ENCODE measurements at places on chromosomes 5 and 9. TPM values are rescaled to one million over a fixed set of nuclear protein-coding genes. Genes with fewer than 3 reads are reported as not detected.

Gene LCN9
- not detected for polyA plus RNA-seq

DNA sequence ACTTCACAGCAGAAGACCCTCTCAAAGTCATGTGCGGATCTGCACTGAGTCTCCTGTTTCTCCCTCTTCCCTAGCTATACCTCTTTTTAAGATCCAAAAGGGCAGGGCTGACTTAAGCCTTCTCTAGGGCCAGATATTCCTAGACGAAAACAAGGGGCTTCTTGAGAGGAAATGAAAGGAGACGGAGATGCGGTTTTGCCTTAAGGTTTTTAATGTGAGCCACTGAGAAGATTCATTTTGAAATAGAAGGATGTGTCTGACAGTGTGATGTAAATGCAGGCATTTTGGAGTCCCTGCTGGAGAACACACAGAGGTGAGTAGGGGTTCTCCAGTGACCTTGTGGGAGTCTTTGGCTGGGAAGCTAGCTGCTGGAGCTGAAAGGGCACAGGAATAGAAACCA lies 15.6 kb upstream of the IL12B start:
- DNase-seq = no peak

DNA sequence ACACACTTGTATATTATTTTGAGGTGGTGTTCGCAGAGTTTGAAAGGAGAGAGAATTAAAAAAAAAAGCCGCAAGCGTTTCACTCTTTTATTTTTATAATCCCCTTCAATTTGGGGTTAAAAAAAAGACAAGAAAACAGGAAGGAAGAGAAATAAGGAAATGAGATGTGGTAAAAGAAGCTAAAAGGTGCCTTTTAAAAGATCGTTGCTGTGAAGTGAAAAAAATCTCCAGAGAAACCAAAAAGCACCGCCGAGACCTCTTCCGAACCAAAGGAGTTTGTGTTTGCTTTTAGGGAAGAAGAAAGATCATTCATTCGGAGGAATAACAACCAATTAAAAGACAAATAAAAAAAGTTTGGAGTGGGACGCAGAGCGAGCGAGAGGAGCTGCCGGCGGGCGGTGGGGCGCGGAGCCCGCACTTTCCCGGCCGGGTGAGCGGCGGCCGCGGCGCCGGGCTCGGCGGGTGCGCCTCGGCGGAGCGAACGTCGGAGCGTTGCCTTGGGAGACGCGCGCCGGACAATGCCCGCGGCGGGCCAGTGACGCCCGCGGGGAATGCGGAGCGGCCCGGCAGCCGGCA lies 355 bp downstream of the TLE4 start:
- no peak for DNase-seq

DNA sequence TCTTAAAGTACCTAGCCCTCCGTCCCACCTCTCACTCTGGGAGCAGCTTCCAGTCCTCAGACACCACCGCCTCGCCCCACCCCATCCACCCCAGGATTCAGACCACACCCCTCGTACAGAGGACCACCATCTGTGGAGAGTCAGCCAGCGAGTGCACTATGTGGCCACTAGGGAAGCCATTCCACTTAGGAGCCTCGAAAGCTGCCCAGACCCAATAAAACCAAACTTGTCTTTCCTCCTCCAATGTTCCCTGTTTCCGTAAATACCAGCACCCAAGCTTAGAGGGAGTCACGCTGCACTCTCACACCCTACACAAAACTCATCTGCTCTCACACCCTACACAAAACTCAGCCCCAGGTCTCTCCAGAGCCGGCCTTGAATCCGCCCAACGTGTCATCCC lies 1.9 kb downstream of the GCNT4 start:
- no peak for DNase-seq

DNA sequence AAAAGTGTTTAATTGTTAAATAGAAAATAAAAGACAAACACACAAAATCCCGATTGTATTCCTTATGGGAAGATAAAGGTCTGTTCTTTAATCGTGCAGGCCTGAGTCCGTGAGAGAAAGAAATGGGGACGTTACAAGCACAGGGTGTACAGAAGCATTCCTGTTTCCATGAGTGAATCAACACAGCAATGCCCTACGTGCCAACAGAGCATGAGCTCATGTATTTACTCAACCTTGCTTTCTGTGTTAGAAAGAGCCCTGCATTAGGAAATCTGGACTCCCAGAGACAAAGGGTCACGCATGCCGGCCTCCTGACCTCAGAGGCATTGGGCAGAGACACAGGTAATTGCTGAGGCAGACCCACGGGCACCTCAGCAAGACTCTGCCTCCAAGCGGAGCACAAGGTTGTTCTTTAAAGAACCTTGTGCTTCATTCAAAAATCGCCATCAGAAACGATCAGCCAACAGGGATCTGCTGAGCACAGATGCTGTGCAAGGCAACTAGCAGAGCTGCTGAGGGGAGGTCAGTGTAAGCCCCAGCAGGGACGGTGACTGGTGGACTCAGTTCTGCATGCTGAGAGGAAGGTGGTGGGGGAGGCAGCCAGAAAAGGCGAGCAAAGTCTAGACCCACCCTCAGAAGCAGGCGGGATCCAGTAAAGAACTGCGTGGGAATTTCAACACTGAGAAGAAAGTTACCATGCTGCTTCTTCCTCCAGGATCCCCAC lies 101.0 kb downstream of the TLE1 start:
- DNase-seq = peak; percentile 48

- DNase-seq = peak; percentile 52
These were observed 404.7 kb upstream of the TRPC7 start for GRCh38 chr5:136769900-136770684.

DNA sequence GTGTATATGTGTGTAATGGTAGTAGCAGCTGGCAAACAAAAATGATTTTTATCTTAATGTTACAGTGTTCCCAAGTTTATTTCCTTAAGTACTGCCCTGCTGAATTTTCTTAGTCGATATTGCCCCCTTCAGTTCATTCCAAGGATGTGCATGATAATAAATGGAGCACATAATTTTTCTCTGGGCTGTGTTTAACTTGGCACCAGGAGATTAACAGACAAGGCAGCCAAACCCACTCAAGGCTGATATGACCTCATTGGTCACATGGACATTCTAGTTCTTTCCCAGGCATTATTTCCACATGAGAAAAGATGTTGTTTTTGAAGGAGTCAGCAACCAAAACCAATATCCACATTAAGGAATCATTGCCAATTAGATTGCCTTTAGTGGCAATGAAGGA lies 61.8 kb downstream of the COX7C start:
- DNase-seq = peak; percentile 23

- DNase-seq = no peak
These were observed 316.2 kb upstream of the SMARCA2 start for GRCh38 chr9:1698991-1699390.

Gene OR2S2
- not detected for polyA plus RNA-seq

DNA sequence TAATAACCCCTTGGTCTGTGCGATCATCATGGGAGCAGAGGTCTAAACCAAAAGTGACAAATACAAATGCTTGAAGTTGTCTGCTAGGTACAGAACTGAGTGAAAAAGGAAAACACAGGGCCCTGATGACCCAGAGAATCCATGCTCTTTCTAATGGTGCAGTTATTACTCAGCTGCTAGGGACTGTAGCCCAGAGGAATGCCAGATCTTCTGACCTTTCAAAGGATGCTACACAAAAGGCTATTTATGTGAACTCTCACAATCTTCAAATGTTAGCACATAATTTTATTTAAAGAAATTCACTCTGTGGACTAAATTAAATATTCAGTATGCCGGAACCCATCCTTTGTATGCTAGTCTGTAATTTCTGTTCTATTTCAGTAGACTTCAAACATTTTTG lies 79.9 kb downstream of the PRR16 start:
- no peak for DNase-seq

Gene INSYN2B
- 2.1 TPM for polyA plus RNA-seq

GRCh38 chr5:144481861-144482260 lies 311.2 kb downstream of the KCTD16 start:
- DNase-seq = no peak

Gene PKD2L2
- 0.41 TPM for polyA plus RNA-seq

GRCh38 chr9:28668158-28668557 lies 1094.9 kb upstream of the C9orf72 start:
- no peak for DNase-seq

DNA sequence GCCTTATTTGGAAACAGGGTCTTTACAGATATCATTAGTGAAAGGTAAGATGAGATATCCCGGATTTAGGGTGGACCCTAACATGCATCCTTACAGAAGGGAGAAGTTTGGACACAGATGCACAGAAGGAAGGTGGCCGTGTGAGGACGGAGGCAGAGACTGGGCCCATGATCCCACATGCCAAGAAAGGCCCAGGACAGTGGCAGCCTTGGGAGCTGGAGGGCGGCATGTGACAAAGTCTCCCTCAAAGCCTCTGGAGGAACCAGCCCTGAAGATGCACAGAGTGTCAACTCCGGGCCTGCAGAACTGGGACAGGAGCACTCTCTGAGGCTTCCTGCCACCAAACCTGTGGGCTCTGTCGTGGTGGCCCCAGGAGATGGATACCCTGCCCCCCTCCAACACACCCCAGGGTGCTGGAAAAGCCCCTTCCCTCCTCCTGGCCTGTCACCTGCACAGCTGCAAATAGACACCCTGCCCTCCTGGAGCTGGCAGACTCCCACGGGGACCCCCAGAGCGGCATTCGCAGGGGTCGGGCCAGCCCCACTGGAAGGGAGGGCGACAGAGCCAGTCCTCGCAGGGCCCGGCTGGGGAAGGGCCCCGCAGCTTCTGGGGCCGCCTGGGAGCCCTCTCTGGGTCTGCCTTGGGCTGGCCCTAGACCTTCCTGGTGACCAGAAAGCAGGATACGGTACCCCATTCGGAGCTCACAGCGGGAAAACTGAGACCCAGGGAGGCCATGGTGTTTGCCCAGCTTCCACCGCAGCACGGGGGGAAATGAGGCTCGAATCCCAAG lies 7.9 kb downstream of the NACC2 start:
- DNase-seq = no peak
